Keratinocyte (primary cell): ENCODE measurements at places on chromosomes 12 and 14.

GRCh38 chr14:53148671-53149070 is 4.5 kb downstream of the DDHD1 start:
- no peak for DNase-seq

- no peak for DNase-seq
Observed at GRCh38 chr12:42056130-42056529, 88.5 kb downstream of the GXYLT1 start.

DNA sequence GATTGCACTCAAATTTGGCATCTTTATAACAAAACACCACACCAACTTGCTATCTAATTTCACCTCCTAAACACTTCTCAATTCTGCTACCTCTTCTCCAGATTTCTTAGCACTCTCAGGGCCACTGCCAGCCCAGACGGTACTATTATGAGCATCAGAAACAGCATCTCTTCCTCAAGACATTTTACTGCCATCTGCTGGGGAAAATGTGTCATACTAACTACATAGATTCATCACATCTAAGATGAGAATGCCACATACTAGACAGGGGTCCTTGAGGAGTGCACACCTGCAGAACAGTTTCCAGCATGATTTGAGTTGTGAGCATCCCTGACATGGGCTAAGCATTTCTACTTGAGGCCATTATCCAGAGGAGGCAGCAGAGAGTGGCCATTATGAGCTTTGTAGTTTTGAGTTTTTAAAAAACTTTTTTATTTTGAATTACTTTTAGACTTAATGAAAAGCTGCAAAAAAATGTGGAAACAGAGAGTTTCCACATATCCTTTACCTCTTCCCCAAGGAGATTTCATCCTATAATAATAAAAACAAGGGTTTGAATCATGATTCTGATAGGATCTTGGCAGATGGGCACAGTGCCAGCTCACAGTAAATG is 15.1 kb upstream of the GRIP1 start:
- peak; percentile 49 for DNase-seq

DNA sequence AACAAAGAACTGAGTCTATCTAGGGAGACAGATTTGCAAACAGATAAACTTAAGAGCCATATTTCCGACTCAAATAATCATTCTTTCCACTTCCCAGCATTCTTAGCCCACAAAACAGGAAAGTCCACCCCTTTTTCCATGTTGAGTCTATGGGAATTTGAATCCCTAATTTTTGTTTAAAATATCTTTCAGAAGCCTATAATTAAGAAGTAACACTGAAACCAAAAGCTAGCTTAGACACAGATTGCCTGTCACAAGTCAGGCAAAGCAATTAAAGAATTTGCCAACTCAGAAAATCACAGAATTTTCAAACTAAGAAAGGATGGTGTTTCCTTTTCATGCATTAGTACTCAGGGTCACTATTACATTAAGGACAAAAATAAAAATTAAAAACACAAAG is 17.0 kb downstream of the ATP2B1 start:
- no peak for DNase-seq

- DNase-seq: no peak
Observed at GRCh38 chr12:104737791-104738301, 220.2 kb downstream of the SLC41A2 start.

GRCh38 chr12:109725321-109726105 is 11.9 kb downstream of the FAM222A start:
- no peak for DNase-seq

GRCh38 chr14:52397844-52398243 is 83.7 kb downstream of the PTGER2 start:
- DNase-seq: no peak

DNA sequence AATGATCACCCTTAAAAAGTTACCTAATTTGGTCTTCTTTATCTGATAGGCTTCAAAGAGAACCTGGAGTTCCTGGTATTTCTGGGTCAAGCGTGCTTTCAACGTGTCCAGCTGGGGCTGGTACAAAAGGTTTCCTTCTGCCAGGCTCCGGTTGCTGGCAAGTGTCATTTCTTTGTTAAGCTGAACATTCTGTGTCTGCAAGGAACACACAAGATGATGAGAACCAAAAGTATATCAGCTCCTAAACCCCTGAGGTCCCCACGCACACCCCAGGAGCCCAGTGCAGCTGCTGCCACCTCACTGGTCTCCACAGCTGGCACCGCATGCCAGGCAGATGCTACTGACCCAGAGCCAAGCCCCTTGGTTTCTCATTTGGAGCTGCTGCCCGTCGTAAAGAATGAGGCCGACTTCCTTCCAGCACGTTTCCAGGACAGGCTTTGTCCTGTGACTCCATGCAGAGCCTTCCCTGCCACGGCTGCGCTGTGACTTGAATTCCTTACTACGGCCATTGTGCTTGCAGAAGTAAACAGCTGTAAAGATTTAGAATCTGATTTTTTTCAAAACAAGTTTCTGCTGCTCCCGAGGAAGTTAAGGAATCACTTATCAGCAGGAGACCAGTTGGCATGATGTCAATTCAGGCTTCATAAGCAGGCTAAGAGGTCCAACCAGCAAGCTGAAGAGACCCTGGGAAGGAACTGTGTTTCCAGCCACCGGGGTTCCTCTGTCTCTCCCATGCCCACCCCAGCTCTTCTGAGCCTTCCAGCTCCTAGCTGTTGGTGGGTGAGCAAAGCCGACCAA is 24.9 kb downstream of the VPS37B start:
- no peak for DNase-seq

DNA sequence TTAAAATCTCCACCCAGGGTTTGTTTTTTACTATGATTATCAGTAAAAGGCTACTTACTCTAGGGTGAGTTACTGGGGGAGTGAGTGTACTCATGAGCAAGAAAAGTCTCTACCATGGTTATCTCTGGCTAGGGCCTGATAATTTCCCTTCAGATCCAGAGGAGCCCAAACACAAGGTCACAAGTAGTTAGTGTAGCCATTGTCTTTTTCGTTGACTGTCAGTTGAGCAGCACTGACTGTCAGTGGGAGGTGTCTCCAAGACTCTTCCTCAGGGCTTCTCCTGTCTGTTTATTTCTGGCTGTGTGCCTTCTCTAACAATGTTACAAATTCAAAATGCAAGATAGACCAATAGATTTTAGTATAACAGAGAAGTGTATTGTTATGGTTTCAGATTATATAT is 181.2 kb upstream of the MIS18BP1 start:
- DNase-seq: no peak

GRCh38 chr14:79465651-79466050 is 745.7 kb downstream of the DIO2 start:
- DNase-seq: no peak

- no peak for DNase-seq
Observed at GRCh38 chr14:44701563-44702263, 194.6 kb upstream of the FSCB start.

DNA sequence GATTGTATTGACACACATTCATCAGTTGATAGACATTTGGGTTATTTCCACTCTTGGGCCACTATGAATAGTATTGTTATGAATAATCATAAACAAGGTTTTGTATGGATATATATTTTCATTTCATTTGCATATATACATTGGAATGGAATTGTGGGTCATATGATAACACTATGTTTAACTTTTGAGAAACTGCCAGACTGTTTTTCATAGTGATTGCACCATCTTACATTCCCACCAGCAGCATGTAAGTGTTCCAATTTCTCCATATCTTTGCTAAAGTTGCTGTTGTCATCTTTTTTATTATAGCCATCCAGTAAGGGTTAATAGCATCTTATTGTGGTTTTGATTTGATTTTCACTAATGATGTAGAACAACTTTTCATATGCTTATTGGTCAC is 198.5 kb upstream of the PPFIA2 start:
- DNase-seq: no peak

GRCh38 chr12:62361048-62361447 is 100.8 kb downstream of the USP15 start:
- no peak for DNase-seq

DNA sequence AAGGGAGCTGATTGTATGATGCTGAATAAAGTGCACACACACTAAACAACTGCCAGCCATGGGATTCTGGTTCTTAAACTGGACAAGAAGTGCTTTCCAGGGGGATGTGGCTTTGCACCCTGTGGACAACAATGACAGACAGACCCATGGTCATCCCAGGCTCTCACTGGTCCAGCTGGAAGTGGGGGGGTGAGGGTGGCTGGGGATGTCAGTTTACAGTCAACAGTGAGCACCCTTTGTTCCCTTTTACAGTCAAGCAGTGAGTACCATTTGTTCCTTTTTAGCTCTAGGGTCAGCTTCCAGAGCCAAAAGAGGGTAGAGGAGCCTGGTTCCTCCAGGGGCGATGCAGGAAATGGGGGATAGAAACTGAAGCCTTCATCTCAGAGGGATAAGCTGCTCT is 100.7 kb downstream of the SMOC1 start:
- no peak for DNase-seq

DNA sequence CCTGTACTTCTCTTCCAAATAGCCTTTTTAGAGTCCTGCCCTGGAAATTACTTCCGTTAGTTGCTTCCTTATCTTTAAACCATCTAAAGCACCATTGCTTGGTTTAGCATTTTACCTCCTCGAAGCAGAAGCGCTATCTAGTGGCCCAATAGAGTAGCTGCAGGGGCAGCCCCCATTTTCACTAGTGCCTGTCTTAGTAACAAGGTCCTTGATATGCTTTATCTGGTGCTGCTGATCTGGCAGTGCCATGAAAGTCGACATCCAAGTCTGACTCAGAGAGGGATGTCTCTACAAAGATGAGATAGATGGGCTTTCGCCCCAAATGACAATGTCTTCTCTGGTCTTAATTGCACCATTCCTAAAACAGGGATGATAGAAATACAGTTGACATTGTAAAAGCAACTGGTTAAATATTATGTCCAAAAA is 25.0 kb upstream of the CIT start:
- peak; percentile 52 for DNase-seq

GRCh38 chr12:58873496-58873895 is 46.8 kb downstream of the LRIG3 start:
- DNase-seq: no peak

DNA sequence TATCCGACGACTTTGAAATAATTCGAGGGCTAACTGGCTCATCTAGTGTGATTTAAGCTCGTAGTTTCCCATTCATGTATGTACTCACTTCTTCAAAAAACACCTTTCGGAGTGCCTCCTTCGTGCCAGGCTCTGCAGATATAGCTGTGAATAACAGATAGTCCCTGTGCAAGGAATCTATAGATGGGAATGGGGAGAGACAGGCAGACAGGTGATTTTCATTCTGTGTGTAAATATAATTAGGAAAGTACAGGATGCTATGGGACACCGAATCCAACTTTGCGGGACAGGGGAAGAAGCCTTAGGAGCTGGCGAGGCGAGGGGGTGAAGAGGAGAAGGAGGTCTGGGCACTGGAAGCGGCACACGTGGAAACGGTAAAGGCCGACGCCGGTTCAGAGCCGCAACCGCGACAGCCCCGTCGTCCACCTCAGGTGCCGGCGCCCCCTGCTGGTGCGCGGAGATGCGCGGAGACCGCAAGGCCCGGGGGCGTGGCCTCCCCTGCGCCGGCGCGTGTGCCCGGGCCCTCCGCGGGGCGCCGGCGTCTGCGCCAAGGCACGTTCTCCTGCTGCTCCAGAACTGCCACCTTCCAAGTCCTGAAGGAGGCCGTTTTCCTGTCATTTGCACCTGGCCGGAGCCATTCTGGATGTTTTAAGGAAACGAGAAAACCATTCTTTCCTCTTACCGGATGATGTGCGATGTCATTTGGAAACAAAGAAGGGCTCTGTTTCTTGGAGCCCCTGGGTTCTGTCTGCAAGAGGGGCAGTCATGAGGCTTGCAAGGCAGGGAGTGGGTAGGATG is 18.0 kb upstream of the CACNA1C start:
- DNase-seq: no peak

DNA sequence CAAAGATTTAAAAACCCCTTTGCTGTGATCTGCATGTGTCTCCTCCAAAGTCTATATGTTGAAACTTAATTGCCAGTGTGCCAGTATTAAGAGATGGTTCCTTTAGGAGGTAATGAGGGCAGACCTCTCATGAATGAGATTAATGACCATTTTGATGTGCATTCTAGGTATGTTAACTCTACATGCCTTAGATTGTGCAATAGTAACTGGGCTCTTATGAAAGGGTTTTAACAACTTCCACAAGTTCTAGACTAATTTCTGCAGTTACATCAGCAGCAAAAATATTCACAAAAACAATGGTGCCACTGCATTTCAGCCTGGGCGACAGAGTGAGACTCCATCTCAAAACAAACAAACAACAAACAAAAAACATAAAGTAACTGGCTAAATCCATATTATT is 3.8 kb upstream of the TAS2R10 start:
- no peak for DNase-seq

DNA sequence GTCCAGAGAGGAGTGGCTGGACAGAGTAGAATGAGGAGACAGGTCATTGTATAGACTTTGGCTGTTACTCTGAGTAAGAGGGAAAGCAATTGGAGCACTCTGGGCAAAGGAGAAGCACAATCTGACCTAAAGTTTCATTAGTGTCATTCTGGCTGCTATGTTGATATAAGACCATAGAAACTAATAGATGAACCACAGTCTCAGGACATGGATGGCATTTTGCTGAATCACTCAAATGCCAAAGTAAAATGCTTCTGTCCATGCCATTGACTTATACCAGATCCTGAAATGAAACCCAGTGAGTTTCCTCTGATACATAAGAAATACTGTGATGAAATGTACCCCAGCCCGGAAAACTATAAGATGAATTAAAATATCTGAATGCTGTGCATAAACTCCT is 65.8 kb upstream of the COCH start:
- DNase-seq: no peak

- DNase-seq: no peak
Observed at GRCh38 chr12:49160399-49160798, 28.5 kb downstream of the TUBA1A start.

DNA sequence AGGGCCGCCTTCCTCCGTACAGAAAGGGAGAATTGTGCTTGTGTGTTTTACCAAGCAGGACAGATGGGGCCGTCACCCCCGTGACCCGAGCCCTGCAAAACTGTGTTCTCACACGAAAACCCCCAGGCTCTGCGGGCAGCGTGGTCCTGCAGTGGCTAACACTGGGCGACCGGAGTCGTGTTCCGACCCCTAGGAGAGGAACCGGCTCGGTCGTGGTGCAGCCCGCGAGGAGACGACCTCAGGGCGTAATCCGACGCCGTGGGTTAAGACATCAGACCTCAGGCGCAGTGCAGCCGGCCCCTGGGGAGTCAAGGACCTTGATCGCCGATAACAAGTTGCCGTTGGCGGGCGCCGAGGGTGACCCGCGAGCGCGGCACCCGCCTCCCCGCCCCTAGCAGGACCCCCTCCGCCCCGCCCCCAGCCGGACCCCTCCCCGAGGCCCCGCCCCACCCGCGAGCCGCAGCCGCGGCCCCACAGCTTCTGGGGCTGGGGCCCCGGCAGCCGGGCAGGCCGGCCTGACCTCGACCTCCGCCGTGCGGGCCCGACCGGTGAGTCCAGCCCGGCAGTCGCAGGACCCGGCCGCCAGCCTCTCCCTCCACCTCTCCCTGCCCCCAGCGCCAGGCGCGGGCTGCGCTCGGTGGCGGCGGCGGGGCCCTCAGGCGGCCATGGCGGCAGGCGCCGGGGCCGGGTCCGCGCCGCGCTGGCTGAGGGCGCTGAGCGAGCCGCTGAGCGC is at the start of gene CHPT1:
Gene CHPT1, plus strand, starts transcription at position 444 of the 733 bp plus-strand sequence. Its CDS starts 222 bp downstream, at position 666.
- no peak for DNase-seq

- DNase-seq: no peak
Observed at GRCh38 chr14:69066396-69067171, 86.3 kb downstream of the DCAF5 start.

- no peak for DNase-seq
Observed at GRCh38 chr14:77924141-77924948, 124.4 kb downstream of the ADCK1 start.

GRCh38 chr12:27779416-27779919 is 565 bp upstream of the KLHL42 start:
- DNase-seq: no peak
